WTC11 (cell line): ENCODE measurements at places on chromosomes 6 and 20.

GRCh38 chr6:133594652-133595110 lies 294.2 kb upstream of the TCF21 start:
- DNase-seq, result no peak

DNA sequence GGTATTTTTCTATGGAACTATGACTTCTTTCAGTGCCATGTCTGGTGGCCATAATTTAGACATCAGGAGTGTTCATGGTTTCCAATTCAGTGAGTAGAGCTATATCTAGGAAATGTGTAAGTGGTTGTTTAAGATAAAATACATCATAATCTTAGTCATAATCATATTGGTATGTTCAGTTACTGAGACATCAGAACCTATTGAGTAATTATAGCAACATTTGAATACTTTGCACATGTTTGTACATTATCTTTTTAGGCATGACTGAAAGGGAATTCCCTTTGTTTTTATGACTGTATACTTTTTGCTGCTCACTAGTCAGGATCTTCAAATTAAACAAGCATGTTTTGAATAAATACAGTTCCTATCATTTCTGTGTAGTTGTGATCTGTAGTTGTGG lies 64.0 kb downstream of the STXBP5 start:
- no peak for DNase-seq

DNA sequence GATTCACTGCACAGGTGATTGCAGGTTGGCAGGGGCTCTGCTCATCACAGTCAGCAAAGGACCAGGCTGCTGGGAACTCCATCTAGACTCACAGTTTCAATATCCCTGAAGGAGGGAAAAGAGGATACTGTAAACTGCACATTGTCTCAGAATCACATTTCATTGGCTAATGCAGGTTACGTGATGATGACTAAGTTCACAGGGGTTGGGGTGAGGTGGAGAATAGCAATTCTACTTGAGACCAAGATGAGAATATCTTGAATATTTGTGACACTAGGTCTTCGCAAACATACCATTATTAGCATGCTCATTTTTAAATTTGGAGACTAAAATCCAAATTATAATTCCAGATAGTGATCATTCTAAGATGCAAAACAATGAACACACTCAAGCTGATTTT lies 208.5 kb upstream of the CITED2 start:
- DNase-seq, result no peak

- no peak for DNase-seq
These were observed 119.7 kb downstream of the FYN start for GRCh38 chr6:111753573-111753972.

DNA sequence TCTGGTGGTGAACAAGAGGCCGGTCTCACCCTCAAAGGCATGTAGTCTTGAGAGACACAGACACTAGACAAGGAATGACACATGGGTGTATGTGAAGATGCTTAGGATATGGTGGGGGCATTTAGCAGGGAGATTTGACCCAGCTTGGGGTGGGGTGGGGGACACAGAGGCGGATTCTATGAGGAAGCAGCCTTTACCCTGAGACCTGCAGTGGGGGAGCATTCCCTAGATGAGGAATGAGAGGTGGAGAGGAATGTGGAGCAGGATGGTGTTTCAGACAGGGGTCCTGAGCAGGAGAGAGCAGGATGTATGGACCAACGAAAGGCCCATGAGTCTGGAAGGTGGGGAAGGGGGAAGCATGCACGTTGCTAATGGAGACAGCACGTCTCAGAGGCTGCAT lies 57.8 kb downstream of the PHACTR3 start:
- no peak for DNase-seq

DNA sequence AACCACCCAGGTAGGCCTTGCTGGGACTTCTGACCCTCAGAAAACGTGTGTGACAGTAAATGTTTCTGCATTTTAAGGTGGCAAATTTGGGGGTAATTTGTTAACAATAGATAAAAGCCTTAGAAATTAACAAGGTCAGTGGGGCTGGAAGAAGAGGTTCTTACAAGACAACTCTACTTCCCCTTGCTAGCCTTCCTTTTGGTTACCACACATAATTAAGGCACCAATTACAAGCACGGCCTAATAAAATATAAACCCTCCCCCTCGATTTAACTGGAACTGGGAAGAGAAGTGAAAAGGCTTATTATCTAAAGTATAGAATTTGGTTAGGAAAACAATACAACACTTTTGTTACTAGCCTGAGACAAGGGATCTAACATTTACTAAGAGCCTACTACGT lies 38.8 kb downstream of the ELOVL5 start:
- no peak for DNase-seq

DNA sequence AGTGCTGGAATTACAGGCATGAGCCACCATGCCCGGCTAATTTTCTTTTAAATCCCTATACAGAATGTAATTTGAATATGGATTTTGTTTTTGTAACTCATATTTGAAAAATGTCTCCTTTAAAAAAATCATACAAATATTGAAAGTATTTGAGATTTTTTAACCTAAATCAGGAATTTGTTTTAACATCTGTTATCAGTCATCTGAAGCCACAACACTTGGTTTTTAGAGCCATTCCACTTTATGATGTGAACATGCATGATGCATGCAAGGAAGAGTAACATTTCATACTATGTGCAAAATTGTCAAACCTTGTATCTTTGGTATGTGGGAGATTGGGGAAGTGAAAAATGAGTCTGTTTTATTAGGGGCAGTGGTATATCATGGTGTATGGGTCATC lies 124.5 kb upstream of the AHI1 start:
- no peak for DNase-seq
